ENCODE measurements at places on chromosomes 7 and 10.
A peak's percentile ranks its signal among the peaks of the same experiment; 100 is the strongest.

- no peak overlapping the region for H3K4me3 ChIP-seq
- no peaks in the 10 kb centered on the region for H3K36me3 ChIP-seq
- H3K4me1 ChIP-seq = peaks cover 22% of the 10 kb centered on the region
- no peaks in the 10 kb centered on the region for H3K27me3 ChIP-seq
- H3K27ac ChIP-seq = no peak overlapping the region
These were observed 531.1 kb upstream of the STEAP1 start for GRCh38 chr7:89623018-89623672.

- no peak overlapping the region for H3K4me3 ChIP-seq
- H3K4me1 ChIP-seq = peaks cover 43% of the 10 kb centered on the region
- peak overlapping the region; percentile 87 for H3K27ac ChIP-seq
- peaks cover 14% of the 10 kb centered on the region for H3K36me3 ChIP-seq
- peaks cover 16% of the 10 kb centered on the region for H3K27me3 ChIP-seq
These were observed 18.0 kb downstream of the TAS2R40 start for GRCh38 chr7:143239813-143240212.

GRCh38 chr10:2469802-2470201, 597.5 kb upstream of the PFKP start:
- DNase-seq = no peak
- no peak overlapping the region for H3K27ac ChIP-seq
- H3K36me3 ChIP-seq = no peaks in the 10 kb centered on the region
- H3K4me1 ChIP-seq = no peaks in the 10 kb centered on the region
- H3K4me3 ChIP-seq = no peak overlapping the region
- H3K27me3 ChIP-seq = no peaks in the 10 kb centered on the region

DNA sequence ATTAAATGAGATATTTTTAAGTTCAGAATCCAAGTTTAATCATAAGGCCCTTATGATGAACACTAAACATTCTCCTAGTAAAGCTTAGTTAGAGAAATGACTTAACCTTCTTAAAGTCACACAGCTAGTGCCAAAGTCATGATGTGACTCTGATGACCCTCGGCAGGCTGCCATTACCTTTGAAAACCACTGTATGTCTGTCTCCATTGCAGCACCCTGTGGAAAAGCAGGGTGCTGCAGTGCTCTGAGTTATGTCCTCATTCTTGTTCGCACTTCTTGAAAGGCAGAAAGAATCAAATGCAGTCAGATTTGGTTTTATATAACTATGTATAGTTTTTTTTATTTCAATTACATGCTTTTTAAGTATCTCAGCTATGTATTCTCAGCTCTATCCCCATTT, 105.0 kb downstream of the PHTF2 start:
- H3K27ac ChIP-seq = no peak overlapping the region
- H3K36me3 ChIP-seq = peaks cover 37% of the 10 kb centered on the region
- no peaks in the 10 kb centered on the region for H3K27me3 ChIP-seq
- peaks cover 27% of the 10 kb centered on the region for H3K4me1 ChIP-seq
- H3K4me3 ChIP-seq = no peak overlapping the region

DNA sequence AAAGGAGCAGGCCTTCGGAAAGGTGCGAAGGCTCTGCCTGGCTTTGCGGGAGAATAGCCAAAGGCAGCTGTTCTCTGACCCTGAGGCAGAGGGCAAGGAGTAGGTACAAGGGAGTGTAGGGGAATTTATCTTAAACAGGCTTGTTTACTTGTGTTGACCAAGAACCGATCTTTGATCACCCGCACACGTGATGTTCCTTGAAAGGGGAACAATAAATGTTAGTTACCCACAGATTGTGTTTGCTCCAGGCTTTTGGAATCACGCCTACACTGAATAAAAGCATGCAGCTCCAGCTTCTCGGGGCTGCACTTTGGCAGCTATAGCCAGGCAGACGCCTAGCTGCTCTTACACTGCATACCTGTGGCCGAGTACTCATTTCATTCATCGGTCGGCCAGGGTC, 420.8 kb downstream of the PHF14 start:
- H3K4me3 ChIP-seq = no peak overlapping the region
- H3K27me3 ChIP-seq = no peaks in the 10 kb centered on the region
- DNase-seq = no peak
- H3K27ac ChIP-seq = no peak overlapping the region
- no peaks in the 10 kb centered on the region for H3K4me1 ChIP-seq

DNA sequence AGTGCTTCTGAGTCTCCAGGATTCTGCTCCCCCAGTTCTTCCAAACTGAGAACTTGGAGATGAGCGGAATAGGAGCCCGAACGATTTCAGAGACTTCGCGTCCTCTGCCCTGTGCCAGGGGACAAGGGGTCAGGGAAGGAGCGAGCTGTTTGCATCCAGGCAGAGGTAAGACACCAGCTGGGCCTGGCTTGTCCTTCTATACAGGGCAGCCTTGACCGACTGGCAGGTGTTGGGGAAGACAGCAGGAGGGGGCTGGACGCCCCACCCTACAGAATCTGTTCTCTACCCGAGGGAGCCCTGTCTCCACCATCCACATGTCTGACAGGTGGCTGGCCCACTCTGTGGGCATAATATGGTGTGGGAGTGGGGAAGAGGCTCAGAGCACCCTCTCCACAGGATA, 7.1 kb downstream of the SPOCK2 start:
- H3K36me3 ChIP-seq = peaks cover 36% of the 10 kb centered on the region
- no peak overlapping the region for H3K27ac ChIP-seq
- no peak overlapping the region for H3K4me3 ChIP-seq
- DNase-seq = no peak
- peaks cover 65% of the 10 kb centered on the region for H3K4me1 ChIP-seq
